Endodermal cell (in vitro differentiated cells): ENCODE measurements at places on chromosomes 12 and 14.

DNA sequence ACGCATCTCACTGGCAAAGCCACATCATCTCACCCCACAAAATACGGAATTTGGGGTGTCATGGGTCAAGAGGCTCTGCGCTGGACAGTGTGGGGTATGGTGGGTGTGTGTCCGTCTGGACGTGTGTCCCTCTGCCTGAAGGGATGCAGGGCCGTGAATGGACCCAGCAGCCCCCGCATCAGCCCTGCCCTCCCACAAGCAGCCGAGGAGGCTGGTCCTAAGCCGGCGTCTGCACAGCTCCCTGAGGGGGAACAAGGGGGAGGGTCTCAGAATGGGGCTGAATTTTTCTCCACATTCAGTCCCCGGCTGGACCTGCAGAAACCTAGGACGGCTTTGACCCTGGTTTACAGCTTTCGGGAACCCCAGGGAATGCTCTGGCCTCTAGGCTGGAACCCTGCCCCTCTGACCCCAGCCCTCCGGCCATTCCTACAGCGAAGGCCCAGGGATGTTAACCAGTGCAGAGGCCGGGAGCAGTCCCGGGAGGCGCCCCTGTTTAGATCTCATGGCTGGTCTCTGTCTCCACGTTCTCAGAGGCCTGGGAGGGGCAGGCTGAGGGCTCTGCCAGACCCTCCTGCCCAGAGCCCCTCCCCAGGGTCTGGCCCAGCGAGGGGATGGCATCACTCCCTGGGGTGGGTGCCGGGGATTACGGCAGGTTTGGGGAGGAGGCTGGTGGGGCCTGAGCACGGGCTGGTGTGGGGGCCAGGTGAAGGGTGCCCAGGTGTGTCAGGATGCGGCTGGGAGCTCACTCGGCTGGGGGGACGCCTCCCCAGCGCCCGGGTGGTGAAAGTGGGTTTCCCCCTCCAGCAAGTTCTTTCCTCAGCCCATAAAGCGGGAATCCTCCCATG, 156.5 kb upstream of the C14orf180 start:
- peak; percentile 37 for DNase-seq

DNA sequence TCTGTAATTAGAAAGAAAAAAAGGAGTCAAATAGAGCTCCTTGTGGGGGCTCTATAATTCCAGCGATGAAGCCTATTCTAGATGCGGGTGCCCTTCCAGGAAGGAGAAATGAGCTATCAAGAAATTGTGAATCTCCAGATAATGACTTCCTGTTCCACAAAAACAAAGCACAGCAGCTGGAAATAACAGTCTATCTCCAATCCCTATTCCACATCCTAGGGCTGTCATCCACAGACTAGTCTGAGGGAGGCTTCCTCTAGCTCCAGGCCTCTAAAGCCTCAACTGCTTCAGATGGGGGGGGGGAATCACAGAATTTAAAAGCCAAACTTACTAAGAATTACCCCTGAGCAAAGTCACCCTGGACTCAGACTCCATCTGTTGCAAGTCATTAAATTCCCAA, 77.4 kb upstream of the GTF2A1 start:
- DNase-seq, result no peak

DNA sequence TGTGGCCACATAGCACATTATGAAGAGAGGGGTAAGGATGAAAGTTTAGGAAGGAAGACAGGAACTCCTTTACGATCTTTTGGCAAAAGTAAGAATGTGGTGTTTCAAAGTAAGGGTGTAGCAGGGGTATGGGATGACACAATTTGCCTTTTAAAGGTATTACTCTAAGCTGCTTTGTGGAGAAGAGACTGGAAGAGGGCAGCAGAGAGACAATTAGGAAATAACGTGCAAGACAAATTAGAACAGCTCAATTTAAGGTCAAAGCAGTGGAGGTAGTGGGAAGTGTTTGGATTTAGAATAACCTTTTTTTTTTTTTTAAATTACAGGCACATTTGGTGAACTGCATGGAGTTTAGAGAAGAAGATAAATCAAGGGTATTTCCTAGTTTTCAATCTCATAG, 342.6 kb downstream of the NOVA1 start:
- no peak for DNase-seq

- peak; percentile 91 for DNase-seq
These were observed 91.9 kb downstream of the TMEM30B start for GRCh38 chr14:61188978-61189808.

DNA sequence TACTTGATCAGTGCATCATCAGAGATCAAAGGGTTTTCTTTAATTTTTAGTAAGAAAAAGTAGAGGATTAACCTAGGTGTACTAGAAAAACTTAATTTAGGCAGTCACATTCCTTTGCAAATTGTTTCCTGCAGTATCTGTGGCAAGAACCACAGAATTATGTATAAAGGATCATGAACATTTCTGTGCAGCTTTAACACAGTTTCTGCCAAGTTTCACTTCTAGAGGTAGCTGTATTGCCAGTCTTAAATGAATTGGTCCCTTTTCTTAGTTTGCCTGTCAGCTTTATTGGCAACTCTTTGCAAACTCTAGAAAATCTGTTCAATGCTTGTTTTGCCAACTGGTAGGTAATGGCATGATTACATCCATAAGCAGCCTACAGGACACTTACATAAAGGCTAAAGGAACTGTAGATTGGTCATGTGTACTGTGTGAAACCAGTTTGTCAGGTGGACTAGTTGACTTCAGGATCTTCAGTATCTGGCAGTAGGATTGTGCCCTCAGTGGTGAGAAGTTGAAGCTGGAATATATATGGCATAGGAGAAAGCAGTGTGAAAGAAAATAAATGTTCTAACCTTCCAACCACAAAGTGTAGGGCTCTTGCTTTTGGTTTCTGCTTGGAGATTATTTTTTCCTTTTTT, 75.9 kb downstream of the TTLL5 start:
- no peak for DNase-seq

- DNase-seq, result no peak
These were observed 45.8 kb upstream of the POC1B start for GRCh38 chr12:89571491-89572195.

GRCh38 chr14:102474934-102475333, 34.6 kb downstream of the ANKRD9 start:
- DNase-seq, result no peak

DNA sequence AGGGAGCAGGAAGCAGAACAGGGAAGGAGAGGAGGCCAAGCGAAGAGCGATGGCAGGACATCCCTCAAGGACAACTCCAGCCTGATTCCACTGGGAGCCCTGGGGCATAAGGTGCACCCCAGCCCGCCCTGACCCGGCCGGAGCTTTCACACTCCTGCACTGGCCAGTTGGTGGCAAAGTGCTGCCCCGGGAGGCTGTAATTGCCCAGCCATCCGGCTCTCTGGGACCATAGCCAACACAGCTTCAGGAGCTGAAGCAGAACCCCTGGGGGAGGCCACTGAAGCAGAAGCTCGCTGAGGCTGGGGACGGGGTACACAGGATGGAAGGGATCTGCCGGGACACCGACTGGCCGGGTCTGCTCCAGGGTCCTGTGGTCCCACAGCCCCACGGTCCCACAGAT, 41.9 kb upstream of the BEGAIN start:
- no peak for DNase-seq

DNA sequence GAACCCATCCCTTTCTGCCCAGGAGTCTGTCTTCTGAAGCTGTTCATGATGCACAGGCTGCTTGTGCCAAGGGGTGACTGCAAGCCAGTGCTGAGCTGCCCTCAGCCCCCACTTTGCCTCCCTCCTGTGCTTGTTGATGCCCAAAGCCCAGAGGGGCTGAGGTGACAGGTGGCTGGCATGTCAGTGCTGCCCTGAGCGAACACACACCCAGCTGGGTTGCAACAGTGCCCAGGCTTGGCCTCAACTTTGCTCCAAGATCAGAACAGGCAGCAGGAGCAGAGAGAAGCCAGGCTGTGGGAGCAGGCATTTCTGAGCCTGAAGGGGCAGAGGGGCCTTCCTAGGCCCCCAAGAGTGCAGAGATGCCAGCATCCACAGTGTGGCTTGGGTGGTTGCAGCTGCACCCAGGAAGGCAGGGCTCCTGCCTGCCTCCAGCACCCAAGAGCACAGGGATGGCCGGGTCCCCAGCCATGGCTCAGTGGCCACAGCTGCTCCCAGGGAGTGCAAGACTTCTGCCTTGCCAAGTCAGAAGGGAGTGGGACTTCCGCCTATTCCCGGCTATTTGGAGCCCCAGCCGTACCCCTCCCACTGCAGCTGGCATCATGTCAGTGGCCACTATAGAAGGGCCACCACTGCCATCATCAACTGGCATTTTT, 83.1 kb downstream of the SLC16A7 start:
- DNase-seq, result no peak

- no peak for DNase-seq
These were observed 83.1 kb downstream of the KCNMB4 start for GRCh38 chr12:70449074-70449752.

GRCh38 chr14:68873376-68873775, 80.5 kb upstream of the ZFP36L1 start:
- DNase-seq, result no peak

DNA sequence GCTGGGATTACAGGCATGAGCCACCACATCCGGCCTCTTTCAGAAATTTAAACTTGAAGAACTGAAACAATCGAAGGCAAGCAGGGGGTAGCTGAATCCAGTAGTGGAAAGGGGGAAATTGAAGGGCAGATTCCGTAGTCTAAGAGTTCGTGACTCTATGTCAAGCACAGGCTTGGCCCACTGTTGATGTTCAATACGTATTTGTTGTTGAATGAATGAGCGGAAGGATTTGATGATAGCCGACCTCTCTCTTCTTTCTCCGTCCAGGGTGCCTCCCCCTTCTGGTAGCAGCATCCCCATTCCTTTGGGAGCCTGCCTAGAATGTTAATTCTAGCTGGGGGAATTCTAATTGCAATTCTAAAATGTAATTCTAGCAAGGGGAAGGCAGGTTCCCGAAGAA, 59.8 kb upstream of the MED13L start:
- no peak for DNase-seq

GRCh38 chr12:38411426-38411825, 94.9 kb downstream of the ALG10B start:
- no peak for DNase-seq

DNA sequence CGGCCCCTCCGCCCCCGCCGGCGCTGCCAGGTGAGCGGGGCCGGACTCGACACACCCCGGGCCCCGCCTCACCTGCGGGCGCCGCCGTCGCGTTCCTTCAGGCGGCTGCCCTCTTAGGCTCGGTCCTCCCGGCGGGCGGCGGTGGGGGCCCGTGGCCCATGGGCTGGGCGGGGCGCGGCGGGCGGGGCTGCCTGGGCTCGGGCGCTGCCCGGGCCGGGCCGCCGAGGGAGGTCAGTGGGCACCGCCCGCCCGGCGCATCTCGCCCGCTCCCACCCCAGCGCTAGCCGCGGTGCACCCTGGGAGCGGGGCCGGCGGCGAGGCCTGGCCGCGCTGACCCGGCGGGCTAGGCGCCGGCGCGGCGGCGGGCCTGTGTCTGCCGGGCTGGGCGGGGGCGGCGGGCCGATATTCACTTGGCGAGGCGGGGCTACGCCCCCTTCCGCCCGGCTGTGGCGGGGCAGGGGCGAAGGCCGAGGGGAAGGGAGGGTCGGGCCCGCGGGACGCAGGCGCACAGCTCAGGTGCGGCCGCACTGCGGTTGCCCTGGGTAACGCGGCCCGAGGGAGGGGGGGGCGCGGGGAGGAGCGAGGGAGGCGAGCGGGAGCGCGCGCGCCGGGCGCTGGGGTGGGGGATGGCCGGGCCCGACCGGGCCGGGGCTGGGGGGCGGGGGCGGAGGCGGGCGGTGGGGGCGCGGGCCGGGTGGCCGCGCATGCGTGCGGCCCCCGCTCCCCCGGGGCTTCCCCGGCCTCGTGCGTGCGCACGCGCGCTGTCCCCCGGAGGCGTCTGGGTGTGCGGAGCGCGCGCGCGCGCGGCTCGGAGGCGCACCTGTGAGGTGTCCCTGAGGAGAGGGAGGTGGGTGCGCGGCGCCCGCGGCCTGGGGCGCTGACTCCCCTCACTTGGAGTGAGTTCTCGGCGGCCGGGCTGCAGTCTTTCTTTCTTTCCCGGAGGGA, at the start of the genes CCDC92 and ZNF664:
Gene CCDC92, minus strand, starts transcription at position 375 of the 945 bp plus-strand sequence. CDS start 28,526 bp downstream, outside the sequence.
Gene ZNF664, plus strand, starts transcription at position 759 of the 945 bp plus-strand sequence. CDS start 38,930 bp downstream, outside the sequence.
- peak; percentile 99 for DNase-seq
